ENCODE measurements at places on chromosomes 2 and 18.

GRCh38 chr18:6486764-6487426 is 72.2 kb upstream of the L3MBTL4 start:
- no peak for DNase-seq
- no peak overlapping the region for H3K4me3 ChIP-seq
- no peaks in the 10 kb centered on the region for H3K36me3 ChIP-seq
- H3K27me3 ChIP-seq, result no peaks in the 10 kb centered on the region
- H3K27ac ChIP-seq, result no peak overlapping the region

GRCh38 chr2:37343537-37344434 is 644 bp upstream of the QPCT start:
- no peak for DNase-seq
- H3K27ac ChIP-seq, result no peak overlapping the region
- H3K4me3 ChIP-seq, result peak overlapping the region; percentile 66

DNA sequence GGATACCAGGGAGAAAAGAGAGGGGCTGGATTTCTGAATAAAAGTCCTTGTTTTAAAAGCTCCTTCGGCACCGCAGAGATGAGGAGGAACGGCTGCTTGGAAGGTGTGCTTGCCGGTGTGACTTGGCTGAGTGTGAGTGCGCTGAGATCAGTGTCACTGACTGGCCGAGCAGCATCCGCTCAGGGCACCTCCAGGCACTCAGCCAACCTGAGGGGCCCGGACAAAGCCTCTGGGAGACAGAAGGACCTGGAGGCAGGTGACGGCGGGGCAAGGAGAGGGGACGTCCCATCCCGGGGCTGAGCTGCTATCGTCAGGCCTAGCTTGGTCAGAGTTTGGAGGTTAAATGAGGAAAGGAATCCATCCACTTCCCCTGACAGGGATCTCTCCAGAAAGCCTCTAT is 16.8 kb upstream of the ALLC start:
- no peaks in the 10 kb centered on the region for H3K27me3 ChIP-seq
- no peaks in the 10 kb centered on the region for H3K36me3 ChIP-seq
- no peaks in the 10 kb centered on the region for H3K4me1 ChIP-seq
- DNase-seq, result no peak
- no peak overlapping the region for H3K4me3 ChIP-seq

- no peak overlapping the region for H3K27ac ChIP-seq
- DNase-seq, result no peak
Measured at GRCh38 chr2:214577769-214578168, 166.9 kb downstream of the VWC2L start.

GRCh38 chr2:127415593-127416505 is 2.4 kb upstream of the PROC start:
- peaks cover 31% of the 10 kb centered on the region for H3K4me1 ChIP-seq
- peaks cover 19% of the 10 kb centered on the region for H3K27me3 ChIP-seq
- H3K27ac ChIP-seq, result peak overlapping the region; percentile 56
- peak; percentile 93 for DNase-seq

DNA sequence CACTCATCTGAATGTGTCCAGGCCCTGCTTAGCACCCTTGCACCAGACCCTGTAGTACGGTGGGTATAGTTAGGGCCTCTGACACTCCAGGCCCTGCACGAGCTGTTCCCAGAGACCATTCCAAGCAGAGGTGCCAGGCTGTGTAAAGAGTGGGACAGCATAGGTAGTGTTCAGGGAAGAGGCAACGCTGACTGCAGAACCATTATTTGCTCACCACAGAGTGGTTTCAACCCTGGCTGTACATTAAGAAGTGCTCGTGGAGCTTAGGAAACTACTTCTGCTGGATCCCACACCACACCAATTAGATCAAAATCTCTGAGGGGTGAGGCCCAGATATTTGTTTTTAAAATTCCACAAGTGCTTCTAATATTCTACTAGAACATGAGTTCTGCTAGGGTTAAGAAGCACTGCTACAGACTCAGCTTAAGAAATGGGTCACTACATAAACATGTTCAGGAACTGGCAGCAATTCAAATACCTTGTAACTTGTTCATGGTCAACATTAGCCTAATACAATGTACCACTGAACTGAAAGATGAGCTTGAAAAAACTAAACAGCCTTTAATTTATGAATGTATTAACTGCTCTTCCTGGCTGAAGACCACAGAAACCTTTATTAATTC is 183.0 kb downstream of the MYO5B start:
- H3K36me3 ChIP-seq, result no peaks in the 10 kb centered on the region
- H3K4me1 ChIP-seq, result no peaks in the 10 kb centered on the region
- no peak overlapping the region for H3K4me3 ChIP-seq
- H3K27me3 ChIP-seq, result peaks cover 5% of the 10 kb centered on the region
- no peak for DNase-seq

DNA sequence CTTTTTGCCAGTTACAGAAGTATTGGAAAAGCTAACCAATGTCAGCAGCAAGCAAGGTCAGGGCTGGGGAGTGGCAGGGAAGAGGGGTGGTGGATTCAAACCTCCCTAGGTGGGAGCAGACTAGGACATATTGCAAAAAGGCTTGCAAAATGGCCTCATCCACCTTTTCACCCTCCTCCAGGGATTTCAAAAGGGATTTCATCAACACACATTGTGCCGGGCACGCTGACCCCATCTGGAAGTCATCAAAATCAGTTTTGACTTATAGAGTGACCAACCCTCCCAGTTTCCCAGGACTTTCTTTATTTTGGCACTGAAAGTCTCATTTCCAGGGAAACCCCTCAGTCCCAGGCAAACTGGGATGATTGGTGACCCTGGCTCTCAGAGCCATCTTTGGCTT is 94.7 kb downstream of the BIN1 start:
- H3K36me3 ChIP-seq, result no peaks in the 10 kb centered on the region
- peaks cover 31% of the 10 kb centered on the region for H3K27me3 ChIP-seq
- H3K27ac ChIP-seq, result no peak overlapping the region
- DNase-seq, result no peak
- no peak overlapping the region for H3K4me3 ChIP-seq
- no peaks in the 10 kb centered on the region for H3K4me1 ChIP-seq

DNA sequence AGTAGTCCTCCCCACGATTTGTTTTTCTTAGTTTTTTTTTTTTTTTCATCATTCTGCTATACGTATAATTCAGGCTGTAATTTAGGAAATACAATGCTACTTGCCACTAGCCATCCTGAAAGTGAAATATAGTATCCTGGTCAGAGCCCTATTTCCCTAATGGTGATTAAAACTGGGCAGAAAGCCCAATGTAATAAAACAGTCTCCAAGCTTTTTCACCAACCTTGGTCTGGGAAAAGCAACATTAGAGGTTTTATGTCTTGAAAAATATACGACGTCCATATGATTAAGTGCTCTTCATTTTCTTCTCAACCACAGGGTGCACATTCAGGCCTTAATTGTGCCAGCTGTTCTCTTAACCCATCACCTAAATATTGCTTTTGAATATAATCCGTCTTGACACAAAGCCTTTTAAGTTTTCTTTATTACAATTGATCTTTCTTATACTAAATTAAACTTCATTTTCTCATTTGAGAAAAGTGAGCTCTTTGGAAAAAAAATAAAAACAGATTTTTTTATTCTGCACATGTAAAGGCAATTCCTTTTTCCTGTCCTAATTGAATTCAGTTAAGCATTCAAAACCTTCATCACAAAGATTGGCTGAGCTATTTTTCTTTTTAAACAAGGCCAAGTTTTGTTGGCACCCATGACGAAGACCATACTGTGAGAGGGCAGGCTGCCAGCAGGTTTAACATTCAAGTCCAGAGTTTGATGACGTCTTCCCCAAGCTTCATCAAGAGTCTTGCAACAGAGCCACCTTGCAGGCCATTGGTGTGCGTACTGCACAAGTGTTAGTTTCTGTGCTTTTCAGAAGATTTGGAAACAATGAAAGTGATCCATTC is 52.7 kb downstream of the MAP2 start:
- H3K27me3 ChIP-seq, result peaks cover 4% of the 10 kb centered on the region
- no peak for DNase-seq
- H3K4me1 ChIP-seq, result no peaks in the 10 kb centered on the region
- no peak overlapping the region for H3K4me3 ChIP-seq
- H3K27ac ChIP-seq, result no peak overlapping the region
- no peaks in the 10 kb centered on the region for H3K36me3 ChIP-seq

DNA sequence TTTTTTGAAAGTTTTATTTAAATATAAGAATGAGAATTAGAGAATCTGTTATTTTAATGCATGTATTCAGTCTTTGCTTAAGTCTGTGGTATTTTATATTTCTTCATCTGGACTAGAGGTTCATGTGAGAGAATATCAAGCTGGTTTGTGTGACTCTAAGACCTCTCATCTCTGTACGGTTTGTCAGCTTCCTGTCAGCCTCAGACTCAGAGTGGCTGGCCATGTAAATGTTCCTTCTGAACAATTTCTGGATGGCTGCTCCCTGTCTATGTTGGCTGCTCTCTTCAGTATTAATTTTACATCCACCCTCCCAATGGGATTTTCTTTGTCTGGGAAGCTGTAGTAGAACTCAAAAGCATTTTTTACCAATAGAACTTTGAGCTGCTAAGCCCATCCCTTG is 225.3 kb upstream of the THUMPD2 start:
- peak overlapping the region; percentile 29 for H3K27ac ChIP-seq
- H3K27me3 ChIP-seq, result no peaks in the 10 kb centered on the region
- no peaks in the 10 kb centered on the region for H3K36me3 ChIP-seq

Measured in activated CD4-positive, alpha-beta T cell treated with anti-CD3 and anti-CD28 coated beads for 36 hours (primary cell).